ENCODE measurements at places on chromosomes 5 and 9. TPM values are rescaled to one million over a fixed set of nuclear protein-coding genes. Genes with fewer than 3 reads are reported as not detected.

The ANP32B gene
- total RNA-seq: 23.3 TPM

- no peak for DNase-seq
These were observed 2095.0 kb upstream of the ACO1 start for GRCh38 chr9:30289435-30289834.

DNA sequence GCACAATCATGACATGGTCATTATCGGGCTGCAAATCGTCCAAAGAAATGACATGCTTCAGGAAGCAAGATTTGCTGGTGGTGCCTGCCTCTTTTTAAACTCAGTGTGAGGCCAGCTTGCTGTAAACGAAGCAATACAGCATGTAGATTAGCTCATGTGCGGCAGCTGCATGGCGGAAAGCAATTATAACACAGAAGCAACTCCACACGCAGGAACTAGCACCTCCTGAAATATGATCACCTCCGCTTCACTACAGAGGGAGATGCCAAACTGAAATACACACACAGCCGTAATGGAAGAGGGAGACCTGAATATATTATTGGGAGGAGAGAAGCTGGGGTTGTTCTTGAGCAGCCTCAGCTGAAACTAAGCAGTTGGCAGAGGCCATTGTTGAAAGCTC, 312.5 kb downstream of the PSAT1 start:
- no peak for DNase-seq

DNA sequence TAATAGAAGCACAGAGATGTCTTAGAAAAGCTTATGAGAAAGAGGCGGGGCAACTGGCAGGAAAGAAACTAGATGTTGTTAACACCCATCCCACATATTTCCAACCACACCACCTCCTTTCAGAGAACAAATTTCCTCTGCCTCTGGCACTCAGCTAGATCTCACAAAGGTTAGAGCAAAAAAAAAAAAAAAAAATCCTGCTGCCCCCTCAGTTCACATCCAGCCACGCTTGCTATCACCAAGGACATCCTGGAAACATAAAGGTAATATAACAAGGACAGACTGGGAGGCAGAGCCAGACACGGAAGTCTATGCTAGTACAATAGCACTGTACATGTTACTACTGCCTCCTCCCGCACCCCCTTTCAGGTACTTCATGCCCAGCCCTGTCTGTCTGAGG, 238.0 kb upstream of the PTGER4 start:
- DNase-seq: no peak

- no peak for DNase-seq
These were observed 487.1 kb downstream of the NTRK2 start for GRCh38 chr9:85156652-85157051.

DNA sequence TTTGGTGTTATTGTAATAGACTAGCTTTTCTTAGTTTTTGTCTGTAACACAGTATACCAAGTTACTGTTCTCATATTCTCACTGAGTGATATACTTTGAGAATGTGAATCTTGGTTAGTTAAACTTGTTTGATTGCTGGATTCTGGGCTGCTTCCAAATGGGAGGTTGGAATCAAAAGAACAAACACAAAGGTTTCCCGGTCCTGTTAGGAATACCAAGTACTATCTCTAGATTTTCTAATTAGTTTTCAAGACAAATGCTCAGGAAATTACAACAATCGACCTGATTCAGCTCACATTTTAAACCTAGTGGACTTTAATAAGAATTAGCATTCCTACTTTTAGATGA, 244.3 kb downstream of the CSNK1G3 start:
- no peak for DNase-seq

The NOXA1 gene
- 3.5 TPM for total RNA-seq

The SLC34A1 gene
- not detected for total RNA-seq

- no peak for DNase-seq
These were observed 33.5 kb downstream of the SPEF2 start for GRCh38 chr5:35651002-35651756.

DNA sequence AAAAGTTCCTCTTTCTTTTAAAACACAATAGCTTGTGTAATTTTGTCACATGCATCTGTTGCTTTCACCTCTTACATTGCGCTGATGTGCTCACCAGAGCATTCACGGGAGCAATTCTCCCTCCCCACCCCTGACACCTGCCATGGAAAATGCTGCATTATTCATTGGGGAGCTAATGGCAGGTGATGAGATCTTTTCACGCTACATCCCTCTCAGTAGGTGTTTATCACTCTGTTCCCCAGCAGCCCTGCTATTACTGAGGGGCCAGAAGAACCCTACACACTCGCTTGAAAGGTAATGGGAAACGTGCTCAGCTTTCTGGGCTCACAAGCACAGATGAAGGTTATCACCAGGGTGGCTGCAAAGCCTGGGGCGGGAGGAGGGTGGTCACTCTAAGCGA, 398.0 kb downstream of the PSAT1 start:
- DNase-seq: no peak

- DNase-seq: no peak
These were observed 23.0 kb downstream of the FBLL1 start for GRCh38 chr5:168552146-168552545.

- DNase-seq: no peak
These were observed 2.5 kb downstream of the LHX6 start for GRCh38 chr9:122226142-122226757.

- no peak for DNase-seq
These were observed 19.5 kb upstream of the HK3 start for GRCh38 chr5:176918613-176919012.

GRCh38 chr9:94783928-94784327, 57.4 kb downstream of the AOPEP start:
- no peak for DNase-seq

The TNC gene
- 243 TPM for total RNA-seq

DNA sequence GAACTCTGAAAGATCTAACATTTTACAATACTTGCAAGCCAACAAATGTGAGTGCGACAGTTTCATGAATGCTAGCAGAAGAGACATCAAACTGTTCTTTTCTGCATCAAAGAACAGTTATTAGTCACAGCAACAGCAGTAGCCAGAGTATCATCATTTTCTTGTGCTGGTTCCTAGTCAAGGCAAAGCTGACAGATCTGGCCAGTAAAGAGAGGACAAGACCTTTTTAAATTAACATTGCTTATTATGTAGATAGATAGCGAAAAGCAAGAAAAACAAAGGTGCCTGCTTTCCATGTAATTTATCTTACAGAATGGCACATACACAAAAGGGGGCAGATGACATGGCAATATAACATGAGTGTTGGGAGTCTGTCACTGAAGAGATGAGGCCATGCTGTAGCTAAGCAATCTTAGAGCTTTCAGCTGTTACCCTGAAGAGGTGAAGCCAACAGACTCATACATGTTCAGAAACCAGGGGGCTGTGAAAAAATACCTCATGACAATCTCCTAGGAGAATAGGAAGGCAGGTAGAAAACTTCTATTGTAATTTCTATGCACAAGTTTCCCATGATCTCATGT, 626.6 kb upstream of the TYRP1 start:
- no peak for DNase-seq

GRCh38 chr5:151820271-151820670, 48.5 kb downstream of the G3BP1 start:
- no peak for DNase-seq

The BHMT gene
- 0.41 TPM for total RNA-seq

DNA sequence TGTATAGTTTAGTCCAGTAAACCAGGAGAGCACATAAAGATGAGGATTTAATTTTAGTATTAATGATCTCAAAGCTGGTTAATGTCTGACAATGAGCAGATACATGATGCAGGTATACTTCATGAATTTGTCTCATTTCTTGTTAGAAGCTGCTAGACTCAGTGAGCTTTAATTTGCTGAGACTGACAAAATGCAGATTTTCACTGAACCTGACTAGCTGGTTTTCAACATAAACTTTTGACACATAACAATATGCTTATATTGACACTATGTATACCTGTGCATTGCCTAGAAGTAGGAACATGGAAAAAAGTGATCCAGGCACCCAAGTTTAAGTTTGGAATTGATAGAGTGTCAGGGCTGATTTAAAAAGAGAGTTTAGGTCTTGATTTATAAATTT, 10.8 kb downstream of the UBLCP1 start:
- DNase-seq: no peak

DNA sequence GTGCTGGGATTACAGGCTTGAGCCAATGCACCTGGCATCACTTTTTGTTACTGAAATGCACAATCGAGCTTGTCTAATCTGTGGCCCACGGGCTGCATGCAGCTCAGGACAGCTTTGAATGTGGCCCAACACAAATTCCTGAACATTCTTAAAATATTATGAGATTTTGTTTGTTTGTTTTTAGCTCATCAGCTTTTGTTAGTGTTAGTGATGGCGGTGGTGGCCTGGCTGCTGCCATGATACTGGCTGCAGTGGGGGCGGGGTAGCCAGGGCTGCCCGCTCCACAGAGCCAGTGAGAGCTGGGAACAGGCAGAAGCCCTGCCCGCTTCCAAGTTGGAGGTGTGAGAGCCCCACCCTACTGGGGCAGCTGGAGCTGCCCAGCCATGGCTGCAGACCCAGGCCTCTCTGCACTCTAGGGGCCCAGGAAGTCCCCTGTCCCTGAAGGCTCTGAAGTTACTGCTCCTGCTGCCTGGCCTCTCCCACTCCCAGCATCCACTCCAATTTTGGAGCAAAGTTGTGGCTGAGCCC, 76.6 kb upstream of the SHB start:
- no peak for DNase-seq

DNA sequence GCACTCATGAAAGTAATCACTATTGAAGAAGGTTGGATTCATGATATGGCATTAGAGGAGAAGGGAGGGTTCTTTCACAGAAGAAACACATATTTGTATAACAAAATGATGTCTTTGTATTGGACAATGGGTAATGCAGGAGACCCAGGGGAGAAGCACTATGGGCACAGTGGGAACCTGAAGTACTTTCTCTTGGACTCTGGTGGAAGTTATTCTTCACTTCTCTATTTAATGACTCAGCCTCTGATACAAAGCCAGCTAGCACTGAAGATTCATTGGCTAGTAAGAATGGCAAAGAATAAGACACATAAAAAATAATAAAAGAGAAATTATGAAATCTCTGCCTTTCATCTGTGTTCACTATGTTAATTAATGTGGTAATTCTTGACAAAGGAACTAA, 149.9 kb upstream of the PRR16 start:
- no peak for DNase-seq

The CCL19 gene
- total RNA-seq: 5.4 TPM

- DNase-seq: no peak
These were observed 1.3 kb downstream of the MACIR start for GRCh38 chr5:103259705-103260355.

DNA sequence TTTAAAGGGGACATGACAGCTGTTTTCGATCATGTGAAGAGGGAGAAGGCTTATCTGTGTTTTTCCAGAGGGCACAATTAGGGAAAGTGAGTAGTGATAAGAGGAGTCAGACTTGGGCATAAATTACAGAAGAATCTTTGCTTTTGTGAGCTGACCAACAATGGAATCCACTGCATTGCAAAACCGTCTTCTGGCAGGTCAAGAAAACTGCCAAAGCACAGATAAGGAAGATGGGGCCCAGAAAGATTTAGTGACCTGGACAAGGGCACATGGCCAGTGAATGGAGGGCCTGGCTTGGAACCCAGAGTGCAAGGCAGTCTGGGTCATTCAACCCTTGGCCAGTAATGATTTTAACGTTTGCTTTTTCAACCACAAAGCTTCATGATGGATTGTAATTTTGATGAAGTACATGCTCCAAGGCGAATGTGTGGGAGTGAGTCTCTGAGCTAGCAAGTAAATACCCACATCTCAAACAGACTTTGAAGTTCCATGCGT, 153.2 kb upstream of the MAST4 start:
- no peak for DNase-seq

GRCh38 chr5:143968071-143968878, 156.3 kb downstream of the HMHB1 start:
- DNase-seq: no peak

DNA sequence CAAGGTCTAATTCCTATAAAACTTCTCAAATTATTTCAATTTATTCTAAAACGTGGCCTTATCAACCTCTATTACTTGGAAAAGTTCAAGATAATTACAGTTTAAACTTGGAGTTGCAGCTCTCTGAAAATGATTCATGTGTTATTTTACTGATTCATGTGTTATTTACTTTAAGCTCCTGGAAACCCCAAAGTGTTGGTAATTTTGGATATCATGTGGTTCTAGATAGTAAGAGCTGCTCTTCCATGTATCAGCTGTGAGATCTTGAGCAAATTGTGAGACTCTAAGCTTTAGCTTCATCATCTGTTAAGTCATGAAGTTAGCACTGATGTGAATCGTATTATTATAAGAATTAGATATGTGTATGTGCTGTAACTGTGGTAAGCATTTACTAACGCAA, 749.2 kb downstream of the TLE4 start:
- no peak for DNase-seq

The NME5 gene
- total RNA-seq: 3.8 TPM

The SPAAR gene
- total RNA-seq: 4.9 TPM

The MSX2 gene
- total RNA-seq: 2.0 TPM

DNA sequence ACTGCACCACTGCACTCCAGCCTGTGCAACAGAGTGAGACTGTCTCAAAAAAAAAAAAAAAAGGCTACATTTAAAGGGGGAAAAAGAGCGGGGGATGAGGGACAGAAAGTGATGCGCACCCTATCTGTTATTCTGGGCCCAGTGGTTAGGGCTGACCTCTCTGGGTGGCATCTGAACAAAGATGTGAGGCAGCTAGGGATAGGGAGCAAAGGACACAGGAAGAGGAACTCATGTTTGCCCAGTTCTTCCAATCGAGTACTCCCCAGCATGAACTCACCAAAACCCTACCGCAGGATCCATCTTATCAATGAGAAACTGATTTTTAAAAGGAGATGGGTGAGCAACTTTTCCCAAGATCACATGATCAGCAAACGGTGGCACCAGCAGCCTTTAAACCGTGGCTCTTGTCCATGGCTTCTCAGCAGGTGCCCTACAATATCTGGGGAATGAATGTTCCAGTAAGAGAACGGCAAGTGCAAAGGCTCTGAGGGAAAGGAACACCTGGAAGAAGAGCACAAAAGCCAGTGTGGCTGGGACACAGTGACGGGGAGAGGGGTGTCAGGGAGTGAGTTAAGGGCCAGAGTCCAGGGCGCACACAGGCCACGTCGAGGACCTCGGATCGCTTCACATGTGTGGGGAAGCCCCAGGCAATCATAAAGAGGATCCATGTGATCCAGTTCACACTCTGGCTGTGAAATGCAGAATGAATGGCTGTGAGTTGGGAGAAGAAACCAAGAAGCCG, 22.0 kb downstream of the RAPGEF1 start:
- no peak for DNase-seq

- DNase-seq: no peak
These were observed 68.7 kb downstream of the MARCHF3 start for GRCh38 chr5:126961702-126962101.

- no peak for DNase-seq
These were observed 54.5 kb downstream of the MAN2A1 start for GRCh38 chr5:109744261-109744660.

GRCh38 chr5:149151717-149152116, 10.4 kb downstream of the ABLIM3 start:
- DNase-seq: no peak
